ENCODE measurements at places on chromosomes 5 and 9.
A peak's percentile ranks its signal among the peaks of the same experiment; 100 is the strongest.

- DNase-seq: no peak
These were observed 1.0 kb upstream of the ERCC6L2 start for GRCh38 chr9:95874303-95874988.

GRCh38 chr5:81763294-81763928 is 12.5 kb upstream of the SSBP2 start:
- DNase-seq: no peak

DNA sequence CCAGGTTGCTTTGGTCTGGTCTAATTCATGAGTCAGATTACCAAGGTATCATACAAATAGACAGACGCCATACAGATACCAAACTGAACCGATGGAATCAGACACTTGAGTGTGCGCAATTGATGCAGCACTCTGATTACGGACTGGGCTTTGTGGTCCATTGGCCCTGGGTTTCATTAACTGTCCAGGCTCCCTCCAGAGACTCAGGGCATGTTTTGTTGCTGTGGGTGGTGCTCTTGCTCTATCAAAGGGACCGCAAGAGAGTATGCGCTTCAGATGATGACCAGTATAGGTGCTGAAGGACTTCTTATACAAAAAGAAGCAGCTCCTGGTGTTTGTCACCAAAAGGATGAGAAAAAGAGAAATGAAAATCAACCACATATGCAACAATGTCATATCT is 36.9 kb upstream of the ANKRD55 start:
- no peak for DNase-seq

DNA sequence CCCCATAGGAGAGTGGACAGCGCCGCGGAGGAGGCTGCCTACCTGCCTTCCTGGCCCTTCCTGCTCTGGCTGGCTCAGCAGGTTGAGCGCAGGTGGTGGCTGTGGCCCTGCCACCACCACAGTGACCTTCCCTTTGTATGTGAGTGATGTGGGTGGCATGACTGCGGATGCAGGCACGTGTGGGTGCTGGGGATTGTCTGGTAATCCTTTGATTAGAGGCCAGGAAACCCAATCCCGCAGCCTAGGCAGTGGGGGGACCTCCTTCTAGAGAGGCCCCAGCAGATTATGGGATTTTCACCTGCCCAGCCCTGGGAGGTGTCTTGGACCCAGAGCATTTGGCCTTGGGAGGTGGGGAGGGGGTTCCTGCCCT is 16.5 kb downstream of the RXRA start:
- DNase-seq: no peak

DNA sequence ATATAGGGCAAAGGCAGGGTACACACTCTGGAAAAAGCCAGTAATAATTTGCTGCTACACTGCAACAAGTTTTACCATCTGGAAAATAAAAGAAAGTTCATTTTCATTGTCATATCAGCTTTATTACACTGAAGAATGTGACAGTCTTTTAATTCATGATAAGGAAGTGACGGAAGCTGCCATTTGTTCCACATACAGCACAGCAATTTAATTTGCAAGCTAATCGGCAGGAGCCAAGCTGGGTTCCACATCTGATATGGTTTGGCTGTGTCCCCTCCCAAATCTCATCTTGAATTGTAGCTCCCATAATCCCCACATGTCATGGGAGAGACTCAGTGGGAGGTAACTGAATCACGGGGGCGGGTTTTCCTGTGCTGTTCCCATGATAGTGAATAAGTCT is 16.5 kb downstream of the PRELID2 start:
- DNase-seq: no peak

DNA sequence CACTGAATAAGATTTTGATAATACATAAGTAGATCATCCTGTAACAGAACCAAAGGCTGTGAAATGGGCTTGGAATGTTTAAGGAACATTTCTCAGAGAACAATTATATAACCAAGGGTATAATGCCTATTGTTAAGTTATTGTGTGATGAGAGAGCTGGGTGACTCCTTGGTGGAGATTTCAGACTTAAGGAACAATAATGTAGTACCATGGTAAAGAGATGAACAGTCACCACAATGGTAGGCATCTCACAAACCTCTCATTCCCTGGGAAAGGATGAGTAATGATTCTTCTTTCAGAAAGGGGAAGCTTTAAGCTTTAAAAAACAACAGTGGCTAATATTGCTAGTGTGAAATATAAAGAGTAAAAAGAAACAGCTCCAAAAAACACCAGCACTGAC is 147.4 kb downstream of the TRIM36 start:
- no peak for DNase-seq

DNA sequence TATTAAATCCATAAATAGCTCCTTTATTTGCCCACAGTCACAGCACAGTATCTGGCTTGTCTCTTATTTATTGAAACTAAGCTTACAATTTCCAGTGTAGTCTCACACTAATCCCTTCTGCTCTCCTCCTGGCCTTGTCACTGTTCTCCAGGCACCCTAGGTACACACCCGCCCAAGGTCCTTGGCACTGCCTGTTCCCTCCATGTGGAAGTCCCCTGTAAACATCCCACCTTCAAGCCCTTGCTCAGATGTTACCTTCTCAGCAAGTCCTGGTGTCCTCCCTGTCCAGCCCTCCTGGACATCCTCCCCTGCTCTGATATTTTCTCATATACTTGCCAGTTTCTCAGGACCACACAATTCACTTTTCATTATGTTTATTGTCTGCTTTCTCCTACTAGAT is 44.2 kb upstream of the CFAP157 start:
- DNase-seq: no peak

- no peak for DNase-seq
These were observed 687.8 kb downstream of the SLCO4C1 start for GRCh38 chr5:101608322-101608721.

- no peak for DNase-seq
These were observed 1.7 kb downstream of the SIL1 start for GRCh38 chr5:139196296-139196956.

GRCh38 chr5:12704955-12705354 is 800.7 kb upstream of the CTNND2 start:
- DNase-seq: no peak

DNA sequence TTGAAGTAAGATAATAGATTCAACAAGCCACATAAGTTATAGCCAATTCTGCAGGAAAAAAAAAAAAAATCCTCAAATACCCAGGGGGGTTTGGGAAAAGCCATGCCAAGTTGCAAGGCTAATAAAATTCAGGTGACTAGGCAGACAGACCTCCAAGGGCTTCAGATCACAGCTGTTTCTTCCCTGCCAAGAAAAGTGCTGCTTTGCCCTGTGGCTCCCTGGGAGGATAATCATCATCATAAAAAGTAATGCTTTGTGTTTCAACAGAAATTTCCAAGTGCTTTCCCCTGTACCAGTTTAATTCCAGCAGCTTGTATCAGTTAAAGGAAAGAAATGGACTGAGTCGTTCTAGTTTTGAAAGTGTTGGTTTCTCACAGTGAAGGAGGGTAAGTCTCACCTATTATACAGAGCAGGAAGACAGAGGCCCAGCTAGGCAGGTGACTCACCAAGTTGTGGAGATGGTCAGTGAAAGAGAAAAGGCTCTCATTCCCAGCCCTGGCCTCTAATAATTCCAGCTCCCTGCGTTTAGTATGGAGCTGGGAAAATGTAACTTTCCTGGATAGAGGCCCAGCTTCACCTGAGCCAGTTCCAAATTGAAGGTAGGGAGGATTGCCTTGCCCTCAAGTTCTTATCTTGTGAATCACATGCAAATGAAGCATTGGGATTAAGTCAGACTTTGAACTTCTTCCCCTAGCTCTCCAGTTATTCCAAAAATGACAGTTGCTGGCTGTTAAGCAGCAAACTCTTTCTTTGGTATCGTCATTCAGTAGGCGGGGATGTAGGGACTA is 263.4 kb downstream of the GRIA1 start:
- no peak for DNase-seq

DNA sequence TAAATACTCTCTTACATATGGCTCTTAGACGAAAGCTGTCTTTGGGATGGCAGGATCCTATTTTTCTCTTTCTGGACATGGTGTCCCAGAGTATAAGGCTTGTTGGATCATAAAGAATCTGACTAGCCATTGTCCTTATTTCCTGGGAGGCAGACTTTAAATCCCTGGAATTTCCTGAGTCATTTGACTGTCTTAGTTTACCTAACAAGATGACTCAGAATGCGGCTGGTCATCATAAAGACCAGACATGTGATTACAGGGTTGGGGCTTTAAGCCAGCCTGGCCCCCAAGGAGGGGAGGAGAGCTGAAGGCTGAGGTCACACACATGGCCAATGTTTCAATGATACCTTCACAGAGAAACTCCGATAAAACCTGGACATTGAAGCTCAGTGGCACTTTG is 37.2 kb downstream of the FAM240B start:
- no peak for DNase-seq

DNA sequence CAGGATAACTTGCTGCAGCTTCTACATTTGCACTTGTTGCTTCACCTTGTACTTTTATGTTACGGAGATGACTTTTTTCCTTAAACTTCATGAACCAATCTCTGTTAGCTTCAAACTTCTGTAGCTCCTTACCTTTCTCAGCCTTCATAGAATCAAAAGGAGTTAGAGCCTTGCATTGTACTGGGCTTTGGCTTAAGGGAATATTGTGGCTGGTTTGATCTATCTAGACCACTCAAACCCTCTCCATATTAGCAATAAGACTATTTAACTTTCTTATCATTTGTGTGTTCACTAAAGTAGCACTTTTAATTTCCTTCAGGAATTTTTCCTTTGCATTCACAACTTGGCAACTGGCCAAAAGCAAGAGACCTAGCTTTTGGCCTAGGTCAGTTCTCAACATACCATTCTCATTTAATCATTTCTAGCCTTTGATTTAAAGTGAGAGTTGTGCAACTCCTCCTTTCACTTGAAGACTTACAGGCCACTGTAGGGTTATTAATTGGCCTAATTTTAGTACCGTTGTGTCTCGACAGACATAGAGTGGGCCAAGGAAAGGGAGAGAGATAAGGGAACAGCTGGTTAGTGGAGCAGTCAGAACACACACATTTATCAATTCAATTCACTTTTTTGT is 63.7 kb downstream of the SHOC1 start:
- no peak for DNase-seq

- DNase-seq: peak; percentile 38
These were observed 106.7 kb upstream of the IER5L start for GRCh38 chr9:129284607-129285291.

GRCh38 chr5:143506836-143507552 is 103.5 kb upstream of the NR3C1 start:
- DNase-seq: no peak

- DNase-seq: no peak
These were observed 77.5 kb downstream of the SLC1A3 start for GRCh38 chr5:36683821-36684434.

DNA sequence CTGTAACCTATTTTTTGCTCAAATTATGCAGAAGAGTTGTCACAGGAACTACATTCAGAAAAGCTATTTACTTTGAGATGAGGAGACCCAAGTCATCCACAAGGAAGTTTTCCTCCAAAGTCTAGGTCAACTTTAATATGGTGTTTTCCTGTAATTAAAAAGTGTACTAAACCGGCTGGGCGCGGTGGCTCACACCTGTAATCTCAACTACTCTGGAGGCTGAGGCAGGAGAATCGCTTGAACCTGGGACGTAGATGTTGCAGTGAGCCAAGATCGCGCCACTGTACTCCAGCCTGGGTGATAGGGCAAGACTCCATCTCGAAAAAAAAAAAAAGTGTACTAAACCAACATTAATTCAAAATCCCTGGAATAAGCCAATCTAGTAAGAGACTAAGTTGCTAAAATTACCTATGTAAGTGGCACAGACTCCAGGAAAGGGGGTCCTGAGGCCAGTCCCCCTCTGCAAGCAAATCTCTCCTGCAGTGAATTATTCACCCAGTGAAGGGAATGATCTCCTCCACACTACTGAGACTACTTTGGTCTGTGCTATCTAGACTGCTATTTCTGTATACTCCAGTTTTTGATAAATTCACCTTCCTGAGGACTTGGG is 38.9 kb downstream of the FNBP1 start:
- DNase-seq: no peak

- no peak for DNase-seq
These were observed 170.1 kb upstream of the ATP10B start for GRCh38 chr5:161022151-161022550.

DNA sequence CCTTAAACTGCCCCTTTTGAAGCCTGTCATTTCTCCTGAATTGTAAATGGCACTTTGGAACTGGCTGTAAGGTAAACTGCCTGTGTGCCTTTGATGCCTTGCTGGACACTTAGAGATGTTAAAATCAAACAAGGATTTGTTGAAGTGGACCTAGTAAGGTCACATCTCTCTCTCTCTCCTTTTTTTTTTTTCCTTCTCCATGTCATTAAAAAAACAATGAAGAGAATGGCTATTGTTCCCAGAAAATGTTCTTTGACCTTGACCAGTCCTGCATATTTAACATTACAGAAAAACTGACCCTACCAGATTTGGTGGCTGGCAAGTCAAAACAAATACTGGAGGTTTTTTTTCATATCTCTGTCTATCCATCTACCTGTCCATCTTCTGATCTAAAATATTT is 2.9 kb upstream of the DAB2 start:
- DNase-seq: no peak

DNA sequence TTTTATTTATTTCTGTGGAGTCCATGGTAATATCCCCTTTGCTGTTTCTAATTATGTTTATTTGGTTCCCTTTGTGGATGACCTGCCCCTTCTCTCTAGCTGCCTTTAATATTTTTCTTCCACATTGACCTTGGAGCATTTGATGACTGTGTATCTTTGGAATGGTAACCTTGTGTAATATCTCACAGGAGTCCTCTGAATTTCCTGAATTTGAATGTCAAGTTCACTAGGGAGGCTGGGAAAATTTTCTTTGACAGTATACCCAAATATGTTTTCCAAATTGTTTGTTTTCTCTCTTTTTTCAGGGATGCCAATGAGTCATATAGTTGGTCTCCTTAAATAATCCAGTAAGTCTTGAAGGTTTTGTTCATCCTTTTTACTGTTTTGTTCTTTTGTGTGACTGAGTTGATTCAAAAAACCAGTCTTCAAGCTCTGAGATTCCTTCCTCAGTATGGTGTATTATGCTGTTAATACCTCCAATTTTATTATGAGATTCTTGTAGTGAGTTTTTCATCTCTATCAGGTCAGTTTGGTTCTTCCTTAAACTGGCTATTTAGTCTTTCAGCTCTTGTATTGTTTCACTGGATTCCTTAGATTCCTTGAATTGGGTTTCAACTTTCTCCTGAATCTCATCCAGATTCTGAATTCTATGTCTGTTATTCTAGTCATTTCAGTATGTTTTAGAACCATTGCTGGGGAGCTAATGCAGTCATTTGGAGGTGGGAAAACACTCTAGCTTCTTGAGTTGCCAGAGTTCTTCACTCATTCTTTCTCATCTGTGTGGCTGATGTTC is 349.0 kb upstream of the TARS1 start:
- DNase-seq: no peak

- DNase-seq: no peak
These were observed 854 bp upstream of the ARL15 start for GRCh38 chr5:54311176-54311677.

GRCh38 chr5:81128416-81128815 is 104.7 kb upstream of the CKMT2 start:
- no peak for DNase-seq

- no peak for DNase-seq
These were observed 111.4 kb upstream of the ARRDC3 start for GRCh38 chr5:91494447-91494996.

Data from NCI-H510A (cell line).